ENCODE measurements at places on chromosomes 13 and 19. TPM values are rescaled to one million over a fixed set of nuclear protein-coding genes. Genes with fewer than 3 reads are reported as not detected.

- no peak for DNase-seq
- H3K27me3 ChIP-seq: no peaks in the 10 kb centered on the region
- H3K27ac ChIP-seq: no peak overlapping the region
- no peaks in the 10 kb centered on the region for H3K36me3 ChIP-seq
- H3K4me3 ChIP-seq: no peak overlapping the region
Measured at GRCh38 chr13:97492257-97492656, 58.3 kb downstream of the RAP2A start.

- no peaks in the 10 kb centered on the region for H3K27me3 ChIP-seq
- H3K4me1 ChIP-seq: peaks cover 6% of the 10 kb centered on the region
- peak; percentile 91 for DNase-seq
- no peak overlapping the region for H3K4me3 ChIP-seq
- H3K36me3 ChIP-seq: no peaks in the 10 kb centered on the region
Measured at GRCh38 chr19:42295831-42296525, 6.0 kb upstream of the PRR19 start.

GRCh38 chr13:113216254-113217048, 7.0 kb downstream of the CUL4A start:
- H3K4me1 ChIP-seq: peaks cover 16% of the 10 kb centered on the region
- peak; percentile 70 for DNase-seq
- H3K27ac ChIP-seq: peak overlapping the region; percentile 0
- H3K4me3 ChIP-seq: peak overlapping the region; percentile 29
- H3K27me3 ChIP-seq: no peaks in the 10 kb centered on the region
- peaks cover 6% of the 10 kb centered on the region for H3K36me3 ChIP-seq

DNA sequence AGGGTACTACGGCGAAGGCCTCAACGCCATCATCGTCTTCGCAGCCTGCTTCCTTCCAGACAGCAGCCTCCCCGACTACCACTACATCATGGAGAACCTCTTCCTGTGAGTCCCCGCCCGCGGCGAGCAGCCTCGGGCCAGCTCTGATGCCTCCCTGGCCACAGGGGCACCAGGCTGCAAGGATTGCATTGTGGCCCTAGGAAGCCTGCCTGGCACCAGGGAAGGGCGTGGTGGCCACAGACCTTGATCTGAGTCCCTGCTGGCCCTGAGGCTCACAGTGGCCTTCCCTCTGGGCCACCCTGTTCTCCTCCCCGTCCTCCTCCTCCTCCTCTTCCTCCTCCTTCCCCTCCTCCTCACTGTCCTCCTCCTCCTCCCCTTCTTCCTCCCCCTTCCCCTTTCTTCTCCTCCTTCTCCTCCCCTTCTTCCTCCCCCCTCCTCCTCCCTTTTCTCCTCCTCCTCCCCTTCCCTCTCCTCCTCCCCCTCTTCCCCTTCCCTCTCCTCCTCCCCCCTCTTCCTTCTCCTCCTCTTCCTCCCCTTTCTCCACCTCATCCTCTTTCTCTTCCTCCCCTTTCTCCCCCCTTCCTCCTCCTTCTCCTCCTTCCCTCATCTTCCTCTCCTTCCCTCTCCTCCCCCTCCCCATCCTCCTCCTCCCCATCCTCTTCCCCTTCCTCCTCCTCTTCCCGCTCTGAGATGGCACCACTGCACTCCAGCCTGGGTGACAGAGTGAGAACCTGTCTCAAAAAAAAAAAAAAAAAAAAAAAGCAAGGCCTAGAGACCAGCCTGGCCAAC, 24.4 kb upstream of the NMRK2 start:
- H3K27me3 ChIP-seq: no peaks in the 10 kb centered on the region
- no peak overlapping the region for H3K27ac ChIP-seq
- H3K36me3 ChIP-seq: peaks cover 22% of the 10 kb centered on the region
- no peak for DNase-seq
- no peaks in the 10 kb centered on the region for H3K4me1 ChIP-seq

GRCh38 chr13:110157718-110158117, 149.2 kb downstream of the COL4A1 start:
- no peak overlapping the region for H3K4me3 ChIP-seq
- peaks cover 26% of the 10 kb centered on the region for H3K36me3 ChIP-seq
- H3K27ac ChIP-seq: no peak overlapping the region
- H3K4me1 ChIP-seq: no peaks in the 10 kb centered on the region
- no peak for DNase-seq

GRCh38 chr13:77555246-77555645, 19.7 kb downstream of the SCEL start:
- no peaks in the 10 kb centered on the region for H3K4me1 ChIP-seq
- no peak overlapping the region for H3K4me3 ChIP-seq
- no peaks in the 10 kb centered on the region for H3K27me3 ChIP-seq
- DNase-seq: no peak
- no peaks in the 10 kb centered on the region for H3K36me3 ChIP-seq
- no peak overlapping the region for H3K27ac ChIP-seq

DNA sequence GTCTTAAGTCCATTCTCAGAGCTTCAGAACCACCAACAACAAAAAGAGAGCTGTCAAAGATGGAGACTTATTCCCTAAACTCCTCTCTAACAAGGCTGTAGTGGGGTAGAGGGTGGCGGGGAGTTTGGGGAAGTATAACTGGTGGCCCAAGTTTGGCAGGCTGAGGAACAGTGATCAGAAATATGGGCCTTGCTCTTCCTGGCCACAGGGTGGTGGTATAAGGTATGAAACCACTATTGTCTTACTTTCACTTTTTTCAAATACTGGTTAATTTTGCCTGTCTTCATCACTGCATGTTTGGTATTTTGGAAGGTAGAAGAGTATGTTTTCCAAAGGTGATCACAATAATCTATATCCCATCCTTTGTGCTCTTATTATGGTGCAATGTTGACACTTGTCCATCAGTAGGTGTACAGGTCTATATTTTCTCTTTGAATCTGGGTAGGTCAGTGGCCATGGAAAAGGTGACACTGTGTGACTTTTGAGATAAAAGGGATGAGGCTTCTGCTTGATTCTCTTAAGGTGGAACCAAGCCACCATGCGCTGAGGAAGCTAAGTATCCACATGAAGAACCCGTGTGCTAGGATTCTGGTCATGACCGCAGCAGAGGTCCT, 23.2 kb upstream of the GPC5 start:
- H3K36me3 ChIP-seq: no peaks in the 10 kb centered on the region
- no peaks in the 10 kb centered on the region for H3K4me1 ChIP-seq
- no peak overlapping the region for H3K27ac ChIP-seq
- no peak overlapping the region for H3K4me3 ChIP-seq
- no peaks in the 10 kb centered on the region for H3K27me3 ChIP-seq

GRCh38 chr19:54029930-54030490, 33.7 kb downstream of the VSTM1 start:
- no peak overlapping the region for H3K4me3 ChIP-seq
- H3K27ac ChIP-seq: 0 out of 2 replicates have a peak overlapping the region, but pooled peaks have one; percentile 0
- H3K36me3 ChIP-seq: no peaks in the 10 kb centered on the region
- DNase-seq: peak; percentile 95
- peaks cover 7% of the 10 kb centered on the region for H3K4me1 ChIP-seq

DNA sequence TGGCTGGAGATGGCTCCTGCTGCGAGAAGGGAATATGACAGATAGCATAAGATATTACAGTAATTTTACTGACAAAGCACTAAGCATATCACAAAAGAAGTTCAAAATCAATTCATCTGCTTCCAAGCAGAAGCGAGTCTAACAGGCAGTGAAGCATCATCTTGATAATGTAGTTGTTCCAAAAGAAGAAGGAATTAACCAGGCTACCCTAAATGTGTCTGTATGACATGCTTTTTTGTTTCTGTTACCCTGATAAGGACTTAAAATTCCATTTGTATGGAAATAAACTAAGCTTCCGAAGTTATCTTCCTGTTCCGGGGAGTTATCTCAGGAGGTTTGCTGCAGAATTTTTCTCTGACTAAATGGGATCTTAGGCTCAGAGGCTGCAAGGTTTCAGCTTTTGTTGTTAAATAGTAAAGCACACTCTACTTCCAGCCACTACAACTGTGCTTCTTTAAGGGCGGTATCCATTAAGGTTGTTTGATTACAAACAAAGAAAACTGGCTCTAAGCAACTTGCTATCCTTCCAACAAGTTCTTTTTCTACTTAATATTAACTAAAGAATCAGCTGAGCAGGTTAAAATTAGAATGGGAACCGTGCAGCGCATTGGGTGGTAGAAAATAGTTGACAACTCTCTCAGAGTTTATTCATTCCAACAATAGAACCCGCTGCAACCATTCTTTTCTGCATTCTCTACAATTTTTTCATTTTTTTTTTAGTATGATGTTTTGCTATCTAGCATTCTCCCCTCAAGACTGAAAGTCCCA, 607.3 kb downstream of the UQCRFS1 start:
- no peak for DNase-seq
- no peaks in the 10 kb centered on the region for H3K4me1 ChIP-seq
- H3K27me3 ChIP-seq: no peaks in the 10 kb centered on the region
- H3K36me3 ChIP-seq: peaks cover 7% of the 10 kb centered on the region
- H3K4me3 ChIP-seq: no peak overlapping the region
- no peak overlapping the region for H3K27ac ChIP-seq

GRCh38 chr19:8700956-8701355, 2.4 kb upstream of the ACTL9 start:
- no peak for DNase-seq
- H3K27me3 ChIP-seq: peaks cover 6% of the 10 kb centered on the region
- H3K27ac ChIP-seq: no peak overlapping the region
- H3K36me3 ChIP-seq: no peaks in the 10 kb centered on the region

DNA sequence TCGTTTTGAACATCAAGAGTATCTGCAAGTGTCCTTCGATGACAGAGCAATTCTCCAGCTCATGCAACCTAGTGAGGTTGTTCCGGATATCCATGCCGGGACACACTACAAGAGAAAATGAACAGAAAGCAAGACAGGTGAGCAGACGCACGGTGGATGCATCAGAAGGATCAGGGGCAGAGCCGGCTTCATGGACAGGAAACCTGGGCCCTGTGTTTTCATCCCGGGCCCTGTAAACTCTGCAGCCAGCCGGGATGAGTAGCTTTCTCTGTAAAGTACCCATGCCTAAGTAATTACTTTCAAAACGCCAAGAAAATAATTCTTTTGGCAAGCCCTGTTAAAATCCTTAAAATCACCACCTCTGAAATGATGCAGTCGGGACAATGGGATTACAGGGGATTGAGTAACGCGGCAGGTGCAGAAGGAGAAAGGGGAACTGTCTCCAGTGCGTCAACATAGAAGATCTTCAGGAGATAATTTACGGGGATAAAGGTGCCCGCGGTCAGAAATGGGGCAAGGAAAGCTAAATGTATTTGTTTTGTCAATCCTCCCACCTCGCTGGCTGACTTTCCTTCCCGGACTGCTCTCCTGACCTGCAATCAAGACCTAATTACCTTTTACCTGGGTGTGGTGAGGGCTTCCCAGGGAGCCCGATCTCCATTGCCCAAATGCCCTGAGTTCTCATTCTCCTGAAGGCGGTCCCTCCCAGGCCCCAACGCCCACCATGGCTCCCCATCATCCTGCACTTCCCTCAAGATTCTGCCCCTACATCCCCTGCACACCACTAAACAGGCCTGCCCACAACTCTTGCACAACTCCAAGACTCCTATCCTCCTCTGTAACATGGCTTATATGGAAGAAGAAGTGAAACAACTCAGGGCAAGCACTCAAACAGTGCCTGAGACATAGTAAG, 26.2 kb downstream of the INSR start:
- H3K27ac ChIP-seq: no peak overlapping the region
- H3K4me1 ChIP-seq: no peaks in the 10 kb centered on the region
- no peak for DNase-seq
- no peak overlapping the region for H3K4me3 ChIP-seq
- H3K36me3 ChIP-seq: no peaks in the 10 kb centered on the region

DNA sequence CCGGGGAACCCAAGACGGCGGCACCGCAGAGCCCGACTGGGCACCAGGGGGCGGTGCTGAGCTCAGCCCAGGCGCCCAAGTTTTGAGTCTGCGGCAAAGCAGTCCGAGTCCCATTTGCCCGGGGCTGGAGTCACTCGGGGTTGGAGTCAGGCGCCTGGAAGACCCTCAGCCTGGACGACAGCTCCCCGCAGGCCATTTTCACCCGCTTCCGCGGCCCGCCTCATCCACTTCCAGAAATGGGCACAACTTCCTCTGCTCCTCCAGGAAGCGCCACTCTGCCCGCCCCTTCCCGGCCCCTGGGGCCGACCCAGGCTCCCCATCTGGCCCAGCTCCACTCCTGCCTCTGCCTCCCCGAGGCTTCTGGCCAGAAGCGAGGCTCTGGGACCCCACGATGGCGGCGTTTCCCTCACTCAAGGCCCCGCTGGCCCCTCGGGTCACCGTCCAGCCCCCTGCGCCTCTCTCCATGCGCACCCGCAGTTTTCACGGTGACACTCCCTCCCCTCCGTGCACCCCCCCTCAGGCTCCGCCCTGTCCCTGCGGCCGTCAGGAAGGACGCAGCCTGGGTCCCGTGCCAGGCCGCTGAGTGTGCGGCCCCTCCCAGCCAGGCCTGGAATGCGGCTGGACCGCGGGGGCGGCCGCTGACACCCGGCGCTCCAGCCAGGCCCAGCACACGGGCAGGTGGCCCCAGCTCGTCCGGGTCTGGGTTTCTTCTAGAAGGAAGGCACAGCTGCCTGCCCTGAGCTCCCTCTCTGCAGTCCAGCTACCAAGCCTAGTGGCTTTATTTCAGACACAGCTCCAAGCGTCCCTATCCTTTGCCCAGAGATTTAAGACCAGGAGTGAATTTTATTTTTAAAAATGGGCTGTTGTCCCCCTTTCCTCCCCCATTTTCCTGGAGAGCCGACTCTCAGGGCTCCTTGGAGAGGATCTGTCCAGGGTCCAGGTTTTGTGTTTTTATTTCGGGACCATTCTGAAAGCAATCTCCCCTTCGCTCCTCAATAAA, 4.7 kb downstream of the SERTAD1 start:
- H3K27ac ChIP-seq: peak overlapping the region; percentile 98
- DNase-seq: peak; percentile 92
- no peaks in the 10 kb centered on the region for H3K27me3 ChIP-seq

DNA sequence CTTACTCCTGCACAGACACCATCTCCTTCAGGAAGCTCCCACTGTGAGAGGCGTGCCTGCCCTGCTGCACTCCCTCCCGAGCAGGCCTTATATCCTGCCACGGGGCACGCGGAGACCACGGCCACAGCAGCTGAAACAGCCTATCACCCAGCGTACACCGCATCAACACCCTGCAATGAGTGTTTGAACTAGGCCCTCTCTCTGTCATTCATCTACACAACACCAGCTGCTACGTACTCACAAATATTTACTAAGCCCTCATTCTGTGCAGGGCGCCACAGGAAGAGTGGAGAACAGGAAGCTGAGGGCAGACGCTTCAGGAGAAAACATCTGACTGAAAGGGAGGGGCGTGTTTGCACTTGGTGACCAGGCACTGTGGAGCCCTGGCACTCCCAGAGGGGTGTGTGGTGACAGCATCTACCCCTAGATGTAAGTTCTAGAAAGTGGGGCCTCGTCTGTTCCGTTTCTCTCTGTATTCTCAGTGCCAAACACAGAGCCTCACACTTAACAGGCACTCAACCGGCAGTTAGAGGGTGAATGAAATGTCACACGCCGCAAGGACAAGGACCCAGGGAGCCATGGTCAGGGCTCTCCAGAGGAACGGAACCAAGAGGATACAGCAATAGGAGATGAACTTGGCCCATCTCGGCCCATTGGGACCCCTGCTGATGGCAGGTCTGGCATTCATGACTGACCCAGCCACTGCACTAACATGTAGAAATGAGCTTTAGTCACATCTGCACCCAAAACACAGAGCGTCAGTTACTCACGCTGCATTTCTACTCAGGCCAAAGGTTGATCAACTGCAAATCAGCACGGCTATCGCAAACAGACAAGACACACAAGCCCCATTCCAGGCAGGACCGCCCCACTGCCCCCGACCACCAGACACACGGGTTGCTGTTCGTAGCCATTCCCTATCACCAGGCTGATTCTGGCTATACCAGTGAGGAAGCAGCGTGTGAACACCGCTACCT, 15.7 kb downstream of the RANBP3 start:
- no peak for DNase-seq
- H3K4me1 ChIP-seq: peaks cover 31% of the 10 kb centered on the region
- no peaks in the 10 kb centered on the region for H3K36me3 ChIP-seq
- 0 out of 2 replicates have a peak overlapping the region, but pooled peaks have one; percentile 65 for H3K27ac ChIP-seq

TNFRSF19 gene
- total RNA-seq: 0.93 TPM

TPTE2 gene
- not detected for total RNA-seq

LILRA5 gene
- not detected for total RNA-seq

NRTN gene
- 4.0 TPM for total RNA-seq

SLAIN1 gene
- total RNA-seq: 65.8 TPM
